ENCODE measurements at places on chromosomes 5 and 9. TPM values are rescaled to one million over a fixed set of nuclear protein-coding genes. Genes with fewer than 3 reads are reported as not detected.

Gene GGTA1
- total RNA-seq = 1.1 TPM

Gene TAF1L
- not detected for total RNA-seq

Gene FBXO10
- 5.2 TPM for total RNA-seq

Gene CIZ1
- total RNA-seq = 45.4 TPM

Gene LCN10
- not detected for total RNA-seq

Gene SNCAIP
- total RNA-seq = 0.78 TPM

Gene EXD3
- total RNA-seq = 5.3 TPM

Gene SMIM33
- total RNA-seq = not detected

Gene KLHL9
- total RNA-seq = 20.5 TPM

Gene CYSTM1
- 35.7 TPM for total RNA-seq

Gene SPINK4
- total RNA-seq = not detected

Gene SPATA6L
- not detected for total RNA-seq

Gene OSMR
- total RNA-seq = 135 TPM

All from cardiac ventricle fibroblast (primary cell).